ENCODE measurements at places on chromosomes 1 and 21. TPM values are rescaled to one million over a fixed set of nuclear protein-coding genes. Genes with fewer than 3 reads are reported as not detected.

Gene ZBTB8A
- total RNA-seq: 6.0 TPM

Gene AADACL3
- not detected for total RNA-seq

Gene TNFRSF9
- 0.50 TPM for total RNA-seq

Gene CASZ1
- total RNA-seq: 61.3 TPM

Gene HORMAD1
- total RNA-seq: 1.7 TPM

Gene GRIK3
- 1.9 TPM for total RNA-seq

Gene GJA8
- not detected for total RNA-seq

- no peak for DNase-seq
These were observed 3.9 kb upstream of the RGS1 start for GRCh38 chr1:192571668-192572067.

DNA sequence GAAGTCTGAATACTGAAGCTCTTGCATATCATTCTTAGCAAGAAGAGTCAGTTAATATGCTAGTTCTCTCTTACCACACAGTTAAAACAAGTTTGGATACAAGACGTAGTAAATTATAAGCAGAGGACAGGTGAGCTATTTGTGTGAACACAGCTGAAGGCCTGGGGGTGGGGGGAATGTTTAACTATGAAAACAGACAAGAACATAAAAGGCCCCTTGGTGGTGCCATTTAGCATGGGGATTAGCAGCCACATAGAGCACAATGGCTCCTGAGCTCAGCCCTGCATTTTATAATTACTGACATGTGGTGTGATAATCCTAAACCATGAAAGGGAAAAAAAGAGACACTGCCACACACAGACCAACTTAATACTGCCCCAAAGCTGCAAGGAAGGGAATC, 94.8 kb downstream of the TGFBR3 start:
- no peak for DNase-seq

DNA sequence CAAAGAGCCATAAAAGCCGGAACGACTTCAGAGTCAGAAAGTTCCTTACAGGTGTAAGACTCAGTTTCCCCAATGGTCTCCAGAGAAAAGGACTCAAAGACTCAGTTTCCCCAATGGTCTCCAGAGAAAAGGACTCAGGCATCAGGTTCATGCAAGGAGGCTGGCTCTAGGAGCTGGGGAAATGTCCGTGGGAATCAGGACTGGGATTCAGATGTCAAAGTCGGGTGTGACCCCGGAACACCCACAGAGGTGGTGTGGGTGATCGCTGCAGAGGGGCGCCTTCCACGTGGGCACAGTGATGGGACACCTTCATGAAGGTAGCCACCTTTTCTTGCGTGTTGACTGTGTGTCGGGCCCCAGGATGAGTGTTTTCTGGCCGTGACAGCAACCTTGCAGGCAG, 340.8 kb downstream of the NPHP4 start:
- no peak for DNase-seq

GRCh38 chr1:20867062-20867461, 80.0 kb upstream of the HP1BP3 start:
- DNase-seq: no peak

GRCh38 chr21:37532868-37533780, 166.6 kb downstream of the DYRK1A start:
- no peak for DNase-seq

GRCh38 chr21:41316200-41317062, at the start of gene FAM3B:
FAM3B (plus strand) TSS chr21:41316801; CDS start chr21:41316880, 79 bp downstream.
- peak; percentile 37 for DNase-seq

- no peak for DNase-seq
These were observed 13.5 kb upstream of the TNFRSF1B start for GRCh38 chr1:12153181-12153785.

- DNase-seq: no peak
These were observed 47.6 kb upstream of the DMRTB1 start for GRCh38 chr1:53411541-53412152.

DNA sequence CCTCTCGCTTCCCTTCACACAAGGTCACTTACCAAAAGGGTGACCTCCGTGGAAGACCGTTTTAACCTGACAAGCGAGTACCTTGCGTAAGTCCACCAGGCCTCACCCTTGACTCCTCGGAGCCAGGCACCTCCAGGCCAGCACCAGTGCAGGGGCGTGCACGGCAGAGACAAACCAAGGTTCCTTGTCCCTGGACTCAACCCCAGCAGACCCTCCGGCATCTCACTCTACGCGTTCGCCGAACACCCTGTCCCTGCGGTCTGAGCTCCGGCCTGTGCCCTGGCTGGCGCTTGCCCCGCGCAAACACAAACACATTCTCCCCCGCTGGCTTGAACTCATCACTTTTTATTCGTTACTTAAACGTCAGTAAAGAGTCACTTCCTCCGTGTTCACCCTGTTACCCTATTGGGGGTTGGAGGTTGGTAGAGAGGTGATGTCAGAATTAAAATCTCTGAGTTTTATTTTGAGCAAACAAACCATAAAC, 4.5 kb downstream of the TBX15 start:
- DNase-seq: no peak

DNA sequence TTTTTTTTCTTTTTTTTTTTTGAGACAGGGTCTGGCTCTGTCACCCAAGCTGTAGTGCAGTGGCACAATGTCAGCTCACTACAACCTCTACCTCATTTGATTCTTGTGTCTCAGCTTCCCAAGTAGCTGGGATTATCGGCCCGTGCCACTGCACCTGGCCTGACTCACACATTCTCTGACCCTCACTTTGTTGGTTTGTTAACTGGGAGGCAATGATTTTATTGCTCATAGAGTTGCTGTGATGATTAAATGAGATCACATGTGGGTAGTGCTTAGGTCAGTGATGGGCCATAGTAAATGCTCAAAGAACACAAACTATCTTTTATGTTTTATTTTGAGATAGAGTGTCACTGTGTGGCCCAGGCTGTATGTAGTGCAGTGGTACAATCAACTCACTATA, 47.3 kb upstream of the SSBP3 start:
- no peak for DNase-seq

DNA sequence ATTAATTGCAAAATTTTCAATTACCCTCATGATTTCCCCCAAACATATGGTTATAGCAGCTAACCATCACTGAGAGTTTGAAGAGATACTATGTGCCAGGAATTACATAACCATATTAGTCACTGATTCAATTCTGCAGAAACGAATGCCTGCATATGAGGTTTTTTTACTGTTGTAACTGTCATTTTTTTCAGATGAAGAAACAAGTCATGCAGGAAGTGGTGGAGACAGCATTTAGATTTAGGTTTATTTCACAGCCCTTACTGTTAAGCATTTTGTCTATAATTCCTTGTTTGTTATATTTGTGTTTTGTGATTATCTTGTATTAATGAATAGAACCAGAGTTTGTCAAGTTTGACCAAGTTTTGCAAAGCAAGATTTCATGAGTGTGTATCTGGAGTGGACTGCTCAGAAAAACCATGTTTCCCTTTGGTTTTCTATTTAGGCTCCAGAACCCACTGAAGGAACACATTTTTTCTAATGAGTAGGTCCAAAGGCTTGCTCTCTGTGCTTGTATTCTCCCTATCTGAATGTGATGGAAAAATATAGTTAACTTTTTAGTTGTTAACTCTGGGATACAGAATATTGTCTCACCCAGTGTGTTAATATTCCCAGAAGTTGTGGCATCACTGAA, 308.5 kb upstream of the ADAMTS5 start:
- DNase-seq: no peak

GRCh38 chr1:29255134-29255666, 18.9 kb downstream of the PTPRU start:
- DNase-seq: no peak

DNA sequence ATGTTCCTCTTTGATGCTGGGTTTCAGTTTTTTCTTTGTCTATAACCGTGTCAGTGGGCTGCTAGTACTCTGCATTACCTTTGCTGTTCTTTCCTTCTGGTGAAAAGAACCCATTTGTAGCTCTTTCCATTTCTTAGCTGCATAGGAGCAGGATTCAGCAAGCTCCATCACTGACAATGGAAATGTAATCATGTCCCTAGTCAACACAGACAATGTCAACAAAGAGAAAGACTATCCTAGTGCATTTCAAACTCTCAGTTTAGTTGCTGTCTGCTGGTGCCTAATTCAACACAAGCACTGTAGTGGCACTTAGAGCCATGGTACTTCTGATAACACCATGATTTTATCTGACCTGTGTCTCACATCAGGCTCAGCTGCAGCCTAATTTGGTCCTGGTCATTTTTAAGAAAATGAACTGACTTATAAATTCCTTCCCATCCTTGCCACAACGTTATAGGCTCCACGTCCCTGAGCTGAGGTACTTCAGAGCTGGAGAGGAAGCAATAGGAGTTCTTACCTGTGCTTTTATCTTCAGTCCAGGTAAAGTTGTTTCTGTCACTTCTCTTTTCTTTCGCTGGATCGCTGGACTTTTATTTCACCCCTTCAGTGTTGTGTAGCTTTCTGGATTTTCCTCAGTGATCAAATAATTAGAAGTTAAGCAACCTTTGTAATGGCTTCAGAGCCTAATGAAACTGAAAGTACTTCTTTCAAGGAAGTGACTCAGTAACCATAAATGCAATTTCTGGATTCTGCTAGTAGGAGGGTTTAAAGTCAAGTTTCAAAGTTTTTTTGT, at the start of gene GBP3:
TSS of gene GBP3 (minus strand) at position 700 of the 793 bp plus-strand sequence. CDS start 2,145 bp downstream, outside the sequence.
- no peak for DNase-seq

- DNase-seq: no peak
These were observed 136.3 kb downstream of the PEX14 start for GRCh38 chr1:10610901-10611600.

DNA sequence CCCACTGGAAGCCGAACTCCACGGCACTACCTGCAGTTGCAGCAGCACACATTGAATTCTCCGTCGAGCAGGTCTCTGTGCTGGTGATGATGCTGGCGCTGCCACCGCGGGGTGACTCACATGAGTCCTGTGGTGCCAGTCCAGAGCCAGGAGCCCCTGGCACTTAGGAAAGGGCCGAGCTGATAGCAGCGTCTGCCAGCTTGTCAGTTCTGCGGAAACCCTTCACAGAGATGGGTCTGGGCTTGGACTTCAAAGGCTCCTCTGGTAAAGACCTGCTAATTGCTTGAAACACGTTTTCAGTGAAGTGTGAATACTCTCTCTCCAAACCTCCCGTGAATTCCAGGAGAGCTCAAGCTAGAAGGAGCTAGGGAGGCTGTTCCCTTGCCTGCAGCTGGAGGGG, 92.2 kb downstream of the GRIK3 start:
- DNase-seq: no peak

DNA sequence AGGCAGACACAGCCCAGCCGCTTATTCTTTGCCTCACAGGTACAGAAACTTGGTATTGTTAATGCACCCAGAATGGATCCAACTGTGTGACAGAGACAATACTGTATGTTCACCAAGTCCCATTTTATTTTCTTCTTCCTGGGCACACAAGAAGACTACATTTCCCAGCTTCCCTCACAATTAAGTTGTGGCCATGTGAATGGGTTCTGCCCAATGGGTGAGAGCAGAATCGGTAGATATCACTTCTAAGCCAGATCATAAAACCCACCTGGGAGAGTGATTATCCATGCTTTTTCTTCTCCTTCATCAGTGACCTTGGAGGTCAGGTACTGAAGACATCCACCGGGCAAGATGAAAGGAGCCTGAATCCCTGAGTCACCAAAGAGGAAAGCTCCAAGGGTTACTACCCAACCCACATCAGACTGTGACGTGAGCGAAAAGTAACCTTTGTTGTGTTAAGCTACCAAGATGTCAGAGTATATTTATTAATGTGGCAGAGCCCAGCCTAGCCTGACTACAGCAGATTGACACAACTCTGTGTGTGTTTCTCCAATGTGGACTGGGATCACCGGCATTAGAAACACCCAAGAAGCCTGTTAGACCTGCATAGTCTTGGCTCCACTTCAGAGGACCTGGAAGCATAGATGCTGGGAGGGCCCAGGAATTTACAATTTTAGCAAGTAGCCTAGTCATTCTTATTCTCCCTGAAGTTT, 79.1 kb upstream of the GRIK3 start:
- no peak for DNase-seq

GRCh38 chr1:185906186-185906585, 172.0 kb downstream of the HMCN1 start:
- DNase-seq: no peak

GRCh38 chr1:38194472-38194871, 147.9 kb upstream of the POU3F1 start:
- no peak for DNase-seq

- DNase-seq: no peak
These were observed 242.9 kb downstream of the BARHL2 start for GRCh38 chr1:90474158-90474557.

- DNase-seq: no peak
These were observed 272.9 kb upstream of the C1orf174 start for GRCh38 chr1:4172644-4173599.

GRCh38 chr1:54296666-54297065, 96.7 kb downstream of the MRPL37 start:
- no peak for DNase-seq

DNA sequence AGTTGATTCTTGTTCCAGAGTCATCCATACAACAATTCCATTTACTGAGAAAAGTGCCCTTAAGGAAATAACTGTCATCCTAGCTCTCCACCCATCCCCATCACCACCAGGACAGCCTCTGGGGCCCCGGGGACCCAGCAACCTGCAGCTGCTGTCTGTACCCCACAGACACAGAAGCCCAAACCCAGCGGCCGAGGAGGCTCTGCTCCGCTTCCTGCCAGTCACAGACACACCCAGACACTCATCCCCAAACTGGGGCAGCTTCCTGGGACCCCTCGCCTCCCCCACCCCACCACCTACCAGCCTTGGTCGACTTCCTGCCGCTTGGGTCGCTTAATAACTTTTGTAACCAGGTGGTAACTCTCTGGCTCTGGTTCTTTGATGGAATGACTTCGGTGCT, 121.6 kb upstream of the SLC25A33 start:
- no peak for DNase-seq

- no peak for DNase-seq
These were observed 9.1 kb upstream of the SYTL1 start for GRCh38 chr1:27332536-27333281.

GRCh38 chr1:37124501-37124900, 90.2 kb upstream of the GRIK3 start:
- DNase-seq: no peak

DNA sequence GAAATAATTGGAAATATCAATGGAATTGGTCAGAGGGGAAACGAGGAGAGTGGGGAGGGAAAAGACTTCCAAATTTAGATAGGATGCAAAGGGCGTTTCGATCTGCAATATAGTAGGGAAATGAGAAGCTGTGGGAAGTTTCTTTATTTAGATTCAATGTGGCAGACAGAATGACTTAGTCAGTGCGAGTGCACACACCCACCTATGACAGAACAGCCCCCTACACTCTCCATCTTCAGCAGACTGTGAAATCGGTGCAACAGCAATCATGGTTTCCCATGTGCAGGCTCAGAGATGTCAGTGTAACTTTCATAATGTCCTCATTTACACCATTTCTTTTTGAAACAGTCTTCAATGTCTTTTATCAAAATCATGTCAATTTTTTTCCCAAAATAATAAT, 46.0 kb downstream of the DIP2A start:
- no peak for DNase-seq

DNA sequence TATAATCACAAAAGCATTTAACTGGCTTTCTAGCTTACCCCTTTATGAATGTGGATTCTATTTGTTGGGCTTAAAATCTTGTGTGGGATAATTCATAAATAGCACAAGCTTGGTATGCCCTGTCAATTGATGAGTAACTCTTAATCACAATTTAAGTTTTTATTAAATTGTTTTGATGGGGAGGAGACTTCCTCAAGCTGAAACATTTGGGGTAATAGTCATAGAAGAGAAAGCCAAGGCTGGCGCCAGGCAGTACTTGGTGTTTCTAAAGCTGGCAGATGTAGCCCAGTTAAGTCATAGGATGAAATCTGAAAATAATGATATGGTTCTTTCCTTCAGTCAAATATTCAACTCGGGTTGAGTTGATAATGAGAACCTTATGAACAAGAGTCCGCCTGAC, 167.2 kb downstream of the FMN2 start:
- DNase-seq: no peak

- no peak for DNase-seq
These were observed 3.7 kb downstream of the PEF1 start for GRCh38 chr1:31640964-31641363.

- DNase-seq: no peak
These were observed 115.8 kb downstream of the DUSP10 start for GRCh38 chr1:221626041-221626440.

Measured in left colon (tissue), 2 donors.